ENCODE measurements at places on chromosomes 3 and 15.

GRCh38 chr15:40845036-40845435, 1.2 kb downstream of the SPINT1 start:
- no peak for DNase-seq

DNA sequence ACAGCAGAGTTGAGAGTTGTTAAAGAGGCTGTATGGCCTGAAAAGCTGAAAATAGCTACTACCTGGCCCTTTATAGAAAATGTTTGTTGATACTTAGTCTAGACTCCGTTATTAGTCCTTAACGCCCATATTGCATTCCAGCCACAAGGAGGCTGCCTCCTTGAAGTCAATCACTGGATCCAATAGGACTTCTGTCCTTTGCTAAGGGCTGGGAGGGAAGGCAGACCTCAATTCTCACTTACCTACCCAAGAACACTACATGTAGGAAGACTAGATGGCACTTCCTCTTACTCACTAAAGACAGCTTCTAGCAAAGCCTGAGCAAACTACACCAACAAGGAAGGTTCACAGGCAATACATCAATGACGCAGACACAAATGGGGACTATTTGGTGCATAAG, 139.5 kb upstream of the HACD2 start:
- DNase-seq: no peak

DNA sequence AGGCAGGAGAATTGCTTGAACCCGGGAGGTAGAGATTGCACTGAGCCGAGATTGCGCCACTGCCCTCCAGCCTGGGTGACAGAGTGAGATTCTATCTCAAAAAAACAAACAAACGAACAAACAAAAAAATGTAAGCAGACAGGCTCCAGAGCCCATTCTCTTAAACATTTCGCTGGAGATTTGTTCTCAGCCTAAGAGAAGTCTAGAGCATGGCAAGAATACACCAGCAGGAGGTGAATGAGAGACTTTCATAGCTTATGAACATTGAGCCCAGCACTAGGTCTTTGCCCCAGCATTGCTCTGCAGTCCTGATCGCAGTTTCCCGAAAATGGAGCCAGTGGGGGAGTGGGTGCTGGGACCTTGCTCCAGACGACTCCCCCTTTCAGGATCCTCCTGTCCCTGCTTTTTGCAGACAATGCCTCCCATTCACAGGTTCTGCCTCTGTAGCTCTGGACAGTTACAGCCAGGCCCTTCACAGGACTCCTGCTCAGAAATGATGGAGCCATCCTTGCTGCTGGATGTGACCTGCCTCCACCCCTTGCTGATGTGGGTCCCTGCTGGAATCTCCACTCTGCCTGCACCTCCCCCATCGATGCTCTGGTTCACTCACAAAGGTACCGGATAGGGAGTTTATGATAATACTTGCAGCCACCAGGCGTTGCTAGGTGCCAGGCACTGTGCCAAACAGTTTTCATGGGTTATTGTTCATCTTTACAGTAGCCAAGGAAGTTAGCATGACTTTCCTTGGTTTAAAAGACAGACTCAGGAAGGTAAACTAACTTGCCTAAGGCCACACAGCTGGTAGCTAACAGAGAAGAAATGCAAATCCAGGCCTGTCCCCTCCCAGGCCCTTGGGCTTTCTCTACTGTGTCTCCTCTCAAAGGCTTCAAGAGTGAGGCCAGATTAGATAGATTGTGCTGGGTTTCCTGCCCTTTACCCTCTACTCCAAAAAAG, 329.7 kb upstream of the TLE3 start:
- no peak for DNase-seq

DNA sequence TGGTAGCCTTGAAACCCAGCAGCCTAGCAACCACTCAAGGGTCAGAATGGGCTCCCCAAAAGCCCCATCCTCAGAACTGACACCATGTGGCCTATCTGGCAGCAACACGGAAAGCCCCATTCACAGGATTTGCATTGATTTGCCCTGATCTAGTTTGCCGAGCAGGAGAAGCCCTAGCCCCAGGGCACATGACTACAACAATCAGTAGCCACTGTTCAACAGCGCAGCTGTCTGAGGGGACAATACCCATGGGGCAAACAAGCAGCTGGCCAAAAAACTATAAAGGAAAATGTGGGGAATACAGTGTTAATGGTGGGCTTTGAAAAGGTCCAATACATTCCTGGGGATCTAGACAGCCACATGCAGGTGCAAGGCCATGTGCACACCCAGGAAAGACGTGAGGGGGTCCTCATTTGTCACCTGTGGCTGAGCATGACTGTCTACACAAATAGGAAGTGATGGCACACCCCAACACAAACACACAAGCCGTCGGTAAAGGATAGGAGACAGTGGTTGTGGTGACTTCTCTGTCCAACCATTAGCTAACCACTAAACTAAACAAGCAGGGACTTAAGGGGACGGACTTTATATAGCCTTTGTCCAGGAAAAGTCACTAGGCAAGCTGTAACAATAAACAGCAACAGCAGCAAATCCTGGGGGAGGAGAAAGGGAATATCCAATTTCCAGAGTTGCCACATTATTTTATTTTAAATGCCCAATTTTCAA, 113.7 kb downstream of the LRIG1 start:
- no peak for DNase-seq

DNA sequence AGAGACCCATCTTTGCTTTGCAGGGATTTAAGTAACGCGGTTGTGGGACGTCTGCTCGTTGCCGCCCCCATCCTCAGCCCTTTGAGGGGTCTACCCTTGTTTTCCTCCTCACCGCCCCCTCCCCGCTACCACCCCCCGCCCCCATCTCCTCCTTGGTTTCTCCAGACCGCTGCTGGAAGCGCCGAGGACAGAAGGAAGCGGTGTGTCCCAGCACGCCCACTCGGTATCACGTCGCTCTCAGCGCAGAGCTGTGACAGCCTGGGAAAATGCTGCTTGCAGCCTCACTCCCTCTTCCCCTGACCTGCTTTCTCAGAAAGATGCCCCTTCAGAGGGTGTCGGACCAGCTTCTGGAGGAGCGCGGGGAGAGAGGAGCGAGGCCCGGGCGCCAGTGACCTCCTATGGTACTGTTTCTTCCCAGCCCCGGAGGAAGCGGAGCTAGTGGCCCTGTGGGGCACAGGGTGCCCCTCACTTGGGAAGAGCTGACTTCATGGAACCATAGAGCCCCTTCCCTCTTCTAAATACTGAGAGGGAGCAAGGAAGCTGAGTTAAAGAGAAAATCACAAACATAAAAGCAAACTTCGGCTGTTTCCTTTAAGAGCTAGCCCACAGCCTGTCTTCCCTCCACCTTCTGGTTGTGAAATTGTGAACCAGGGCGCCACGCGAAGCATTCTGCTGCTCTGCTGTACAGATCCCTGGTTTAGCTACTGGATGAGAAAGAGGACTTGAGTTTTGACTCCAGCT, 698 bp downstream of the IL1RAP start:
- DNase-seq: peak; percentile 22

- no peak for DNase-seq
Measured at GRCh38 chr15:62257996-62258521, 93.0 kb upstream of the C2CD4B start.

- no peak for DNase-seq
Measured at GRCh38 chr15:33278816-33279612, 31.8 kb upstream of the RYR3 start.

All from caudate nucleus (tissue), 63 donors.